Inflammatory macrophage (primary cell): ENCODE measurements at places on chromosomes 4 and X.
A peak's percentile ranks its signal among the peaks of the same experiment; 100 is the strongest.

DNA sequence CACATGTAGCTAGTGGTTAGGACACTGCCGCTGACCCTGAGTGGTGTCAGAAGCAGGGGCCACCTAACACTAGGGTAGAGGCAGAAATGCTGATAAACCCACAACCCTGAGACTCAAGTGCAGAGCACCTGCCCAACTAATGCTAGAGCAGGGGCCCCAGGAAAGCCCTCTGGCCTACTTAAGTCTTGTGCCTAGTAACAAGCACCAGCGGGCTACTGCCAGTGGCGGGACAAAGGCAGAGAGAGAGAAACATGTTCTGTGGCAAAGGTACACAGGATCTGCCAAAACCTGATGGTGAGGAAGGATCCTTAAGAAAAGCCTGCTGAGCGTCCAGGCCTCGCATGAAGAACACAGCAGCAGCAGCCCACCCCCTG is 172.4 kb downstream of the PRDM5 start:
- DNase-seq = no peak

GRCh38 chr4:24794480-24794879 is 893 bp upstream of the SOD3 start:
- no peak for DNase-seq

DNA sequence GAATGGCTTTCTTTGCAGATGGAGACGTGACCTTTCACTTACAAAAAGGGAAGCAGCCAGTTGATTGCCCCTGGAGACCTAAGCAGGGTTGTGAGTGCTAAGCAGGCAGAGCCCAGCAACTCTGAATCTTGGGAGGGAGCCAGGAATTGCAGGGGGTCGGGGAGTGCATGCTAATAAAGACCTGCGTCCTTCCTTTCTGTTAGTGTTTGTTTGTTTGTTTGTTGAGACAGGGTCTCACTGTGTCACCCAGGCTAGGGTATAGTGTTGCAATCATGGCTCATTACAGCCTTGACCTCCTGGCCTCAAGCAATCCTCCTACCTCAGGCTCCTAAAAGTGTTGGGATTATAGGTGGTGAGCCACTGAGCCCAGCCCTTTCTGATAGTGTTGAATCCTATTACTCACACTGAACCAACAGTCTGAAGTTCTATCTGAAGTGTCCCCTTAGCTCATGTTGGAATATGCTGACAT is 137.4 kb downstream of the CEP135 start:
- DNase-seq = no peak

- no peak for DNase-seq
Observed at GRCh38 chrX:40346379-40346778, 234.4 kb upstream of the ATP6AP2 start.

DNA sequence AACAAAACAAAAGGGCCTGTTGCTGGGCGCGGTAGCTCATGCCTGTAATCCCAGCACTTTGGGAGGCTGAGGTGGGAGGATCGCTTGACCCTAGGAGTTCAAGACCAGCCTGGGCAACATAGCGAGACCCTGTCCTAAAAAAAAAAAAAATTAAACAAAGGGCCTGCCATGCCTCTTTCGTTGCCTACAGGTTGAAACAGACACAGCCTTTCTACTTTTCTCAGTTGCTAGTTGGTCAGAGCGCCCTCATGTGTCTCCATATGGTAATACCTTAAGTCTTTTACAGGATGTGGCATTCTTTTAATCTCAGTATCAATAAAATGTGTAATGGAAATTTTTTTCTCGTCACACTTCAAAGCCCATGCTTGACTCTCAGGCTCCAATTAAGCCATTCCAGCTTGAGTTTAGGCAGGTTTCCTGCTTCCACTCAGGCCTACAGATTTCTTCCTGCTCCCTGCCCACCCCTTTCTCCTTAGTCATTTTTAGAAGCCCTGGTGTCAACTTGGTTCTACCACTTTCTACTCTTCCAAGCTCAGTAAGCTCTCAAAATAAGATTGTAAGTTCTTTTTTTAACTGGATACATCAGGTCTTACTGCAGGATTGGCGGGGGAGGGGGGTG is 4.6 kb upstream of the SOWAHD start:
- DNase-seq = peak; percentile 37
